A549 treated with dexamethasone at 1 μM for 4 hours (cell line): ENCODE measurements at places on chromosomes 1 and 21. TPM values are rescaled to one million over a fixed set of nuclear protein-coding genes. Genes with fewer than 3 reads are reported as not detected.

The MROH7 gene
- total RNA-seq, result not detected in 5 replicates

The RIPK4 gene
- total RNA-seq, result 16.0 to 23.1 TPM (median 20.0 TPM) in 5 replicates

The NEK2 gene
- 35.7 to 45.1 TPM (median 43.0 TPM) in 5 replicates for total RNA-seq

The MYOG gene
- total RNA-seq, result not detected in 5 replicates

The OR2T11 gene
- total RNA-seq, result not detected in 5 replicates

The ITGB3BP gene
- 21.3 to 26.3 TPM (median 24.0 TPM) in 5 replicates for total RNA-seq

The RRP15 gene
- total RNA-seq, result 20.8 to 26.6 TPM (median 24.0 TPM) in 5 replicates

The MTOR gene
- 13.3 to 16.5 TPM (median 14.9 TPM) in 5 replicates for total RNA-seq

The TFF1 gene
- total RNA-seq, result 19.2 to 34.3 TPM (median 22.6 TPM) in 5 replicates

The ANGPTL7 gene
- not detected in 5 replicates for total RNA-seq

The BATF3 gene
- 24.8 to 34.8 TPM (median 31.6 TPM) in 5 replicates for total RNA-seq

The PSRC1 gene
- 16.6 to 22.7 TPM (median 20.9 TPM) in 5 replicates for total RNA-seq

The AGMAT gene
- 5.2 to 8.2 TPM (median 7.7 TPM) in 5 replicates for total RNA-seq

The PRR9 gene
- 0.10 TPM in 1 of 5 replicates, not detected in the others for total RNA-seq

The SLC16A4 gene
- total RNA-seq, result 30.8 to 41.6 TPM (median 35.2 TPM) in 5 replicates

The DENND4B gene
- total RNA-seq, result 17.7 to 37.6 TPM (median 30.9 TPM) in 5 replicates

The AADACL3 gene
- not detected in 5 replicates for total RNA-seq

The JAM2 gene
- 0.03 to 0.08 TPM (median 0.06 TPM) in 3 of 5 replicates, not detected in the others for total RNA-seq

The TMEM61 gene
- 0.43 to 1.4 TPM (median 0.88 TPM) in 5 replicates for total RNA-seq
